ENCODE measurements at places on chromosomes 5 and 9.

GRCh38 chr5:177370488-177371119, 12.9 kb downstream of the RGS14 start:
- peak; percentile 66 for DNase-seq

- no peak for DNase-seq
Observed at GRCh38 chr5:132269635-132270334, 12.3 kb downstream of the PDLIM4 start.

DNA sequence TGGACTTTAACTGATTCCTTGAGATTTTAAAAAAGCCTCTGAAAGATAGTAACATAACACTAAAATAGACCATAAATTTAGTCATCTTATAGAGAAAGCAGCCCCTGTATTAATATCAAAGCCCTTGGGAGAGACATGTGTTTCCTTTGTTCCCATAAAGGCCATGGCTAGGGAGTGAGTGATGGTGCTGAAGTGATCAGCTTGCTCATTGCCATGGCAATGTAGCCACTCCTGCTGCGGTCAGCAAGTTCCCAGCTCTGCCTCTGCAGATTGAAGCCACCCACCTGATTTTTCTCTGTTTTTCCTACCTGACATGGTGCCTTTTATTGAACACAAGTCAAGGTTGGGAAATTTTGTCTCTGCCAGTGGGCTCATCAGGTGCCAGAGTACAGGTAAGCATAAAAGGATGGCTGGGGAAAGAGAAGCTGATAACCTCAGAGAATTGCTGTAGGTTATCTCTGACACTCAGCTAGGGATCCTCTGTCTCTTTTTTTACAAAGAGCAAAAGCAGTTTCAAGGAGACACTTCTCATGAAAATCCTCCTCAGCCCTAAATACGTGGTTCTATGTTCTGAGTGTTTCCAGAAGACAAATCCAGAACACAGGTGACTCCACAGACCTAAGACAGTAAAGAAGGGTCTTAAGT, 296.3 kb upstream of the NMUR2 start:
- no peak for DNase-seq

GRCh38 chr5:152688561-152689249, 283.6 kb upstream of the NMUR2 start:
- DNase-seq, result no peak

DNA sequence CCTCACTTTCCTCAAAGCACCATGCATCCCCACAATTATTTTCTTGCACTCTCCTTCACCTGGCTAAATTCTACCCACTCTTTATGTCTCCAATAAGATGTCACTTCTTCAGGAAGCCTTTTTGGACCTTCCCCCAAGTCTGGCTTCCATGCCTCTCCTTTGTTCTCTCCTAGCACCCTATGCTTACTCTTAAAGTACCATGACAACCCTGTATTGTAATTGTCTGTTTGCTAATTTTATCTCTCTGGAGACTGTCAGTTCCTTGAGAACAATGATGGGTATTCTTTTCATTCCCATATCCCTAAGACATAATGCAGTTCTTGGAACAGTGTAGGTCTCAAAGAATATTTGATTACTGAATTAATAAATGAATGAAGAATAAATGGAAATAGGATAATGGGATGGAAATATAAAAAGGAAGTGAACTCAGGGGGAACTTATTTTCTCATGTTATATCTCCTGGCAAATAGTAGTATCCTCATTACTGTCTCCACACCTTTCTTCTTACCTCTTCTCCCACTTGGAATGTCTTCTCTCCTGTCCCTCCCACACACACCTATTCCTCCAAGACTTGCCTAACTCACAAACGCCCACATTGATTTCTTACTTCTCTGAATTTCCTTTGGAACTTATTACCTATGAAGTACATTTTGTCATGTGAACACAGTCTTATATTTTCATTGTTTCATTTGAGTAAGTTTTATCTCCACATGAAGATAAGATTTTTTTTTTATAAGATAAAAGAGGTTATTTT, 499.1 kb downstream of the NFIB start:
- DNase-seq, result no peak

DNA sequence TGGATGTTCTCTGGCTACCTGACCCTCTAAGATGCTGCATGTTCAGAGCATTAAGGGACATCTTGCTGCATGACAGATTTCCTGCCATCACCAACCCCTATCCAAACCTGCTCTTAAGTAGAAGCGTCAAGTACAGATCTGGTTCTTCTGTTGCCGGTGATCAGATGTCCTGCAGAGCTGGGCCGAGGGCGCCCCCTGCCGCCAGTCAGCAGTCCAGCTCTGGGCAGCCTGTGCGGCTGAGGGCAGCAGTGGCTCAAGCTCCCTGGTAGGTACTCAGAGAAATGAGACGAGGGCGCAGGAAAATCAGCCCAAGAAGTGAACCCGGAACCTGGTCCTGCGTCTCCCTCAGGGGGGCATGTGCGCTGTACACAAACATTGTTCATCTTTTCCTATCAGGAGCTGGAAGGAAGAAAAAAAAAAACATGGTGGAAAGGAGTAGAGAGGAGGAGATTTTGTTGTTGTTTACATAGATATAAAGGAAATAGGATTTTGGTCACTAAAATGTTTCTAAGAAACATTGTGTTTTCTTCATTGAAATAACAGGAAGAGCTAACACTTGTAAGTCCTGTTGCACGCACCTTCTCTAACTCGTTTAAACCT, 95.8 kb downstream of the CFAP90 start:
- DNase-seq, result peak; percentile 56

- DNase-seq, result no peak
Observed at GRCh38 chr5:178538741-178539229, 51.4 kb downstream of the COL23A1 start.

- no peak for DNase-seq
Observed at GRCh38 chr9:110121170-110121569, 86.8 kb downstream of the C9orf152 start.

- DNase-seq, result no peak
Observed at GRCh38 chr5:81908044-81908443, 63.8 kb upstream of the ATG10 start.

- DNase-seq, result no peak
Observed at GRCh38 chr9:121182989-121183388, 18.7 kb downstream of the RAB14 start.

GRCh38 chr9:77853716-77854115, 177.9 kb downstream of the GNAQ start:
- no peak for DNase-seq

GRCh38 chr9:33161589-33162132, 5.5 kb downstream of the B4GALT1 start:
- DNase-seq, result no peak

GRCh38 chr5:59744531-59744992, 149.0 kb downstream of the PDE4D start:
- DNase-seq, result no peak

DNA sequence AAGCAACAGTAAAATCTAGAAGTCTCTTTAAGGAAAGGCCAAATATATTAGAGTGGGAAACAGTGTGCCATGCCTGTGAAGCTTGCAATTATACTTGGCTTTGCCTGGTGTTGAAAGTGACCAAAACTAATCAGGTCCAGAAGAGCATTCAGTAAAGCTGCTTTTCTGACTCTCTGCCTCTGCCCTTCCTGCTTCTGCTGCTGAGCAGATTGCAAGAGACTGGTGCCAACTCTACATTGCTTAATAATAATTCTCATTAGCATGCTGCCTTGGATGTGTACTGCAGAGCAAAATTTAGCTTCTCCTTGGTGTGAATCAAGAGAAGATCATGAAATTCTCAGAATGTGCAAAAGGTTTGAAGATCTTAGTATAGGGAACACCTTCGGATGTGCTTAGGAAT, 120.4 kb upstream of the RFX3 start:
- no peak for DNase-seq

DNA sequence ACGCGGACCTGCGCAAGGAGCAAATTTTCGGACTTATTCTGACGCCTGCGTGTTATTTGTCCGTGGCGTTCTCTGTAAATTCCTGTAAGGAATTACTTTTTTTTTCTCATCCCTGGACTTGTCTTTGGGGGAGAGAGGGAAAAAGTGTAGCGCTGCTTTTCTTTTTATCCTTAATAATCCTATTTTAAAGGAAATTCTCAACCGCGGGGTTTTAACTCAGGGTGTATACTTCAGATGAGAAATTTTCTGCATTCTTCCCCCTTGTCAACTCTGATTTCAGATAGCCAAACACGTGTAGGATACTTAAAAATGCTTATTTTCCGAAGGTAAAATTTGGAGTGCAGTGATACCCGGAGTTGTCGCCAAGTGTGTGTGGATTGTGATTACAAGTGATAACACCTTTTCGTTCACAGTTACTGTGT, 853 bp downstream of the DCP2 start:
- DNase-seq, result no peak

DNA sequence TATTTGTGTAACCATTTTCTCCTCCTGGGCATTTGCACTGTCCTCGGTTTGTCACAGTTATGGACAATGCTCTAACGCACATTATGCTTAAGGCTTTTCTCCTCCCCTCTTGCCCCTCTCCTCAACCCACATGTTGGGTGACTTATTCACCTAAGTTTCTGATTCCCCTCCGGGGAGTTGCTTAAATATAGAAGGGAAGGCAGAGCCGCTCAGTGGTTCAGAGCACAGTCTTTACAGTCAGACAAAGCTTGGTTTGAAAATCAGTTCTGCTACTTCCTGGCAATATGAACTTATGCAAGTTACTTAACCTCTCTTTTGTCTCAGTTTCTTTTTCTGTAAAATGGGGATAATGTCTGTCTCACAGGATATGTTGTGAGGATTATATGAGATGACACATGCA, 41.2 kb upstream of the SPRY4 start:
- no peak for DNase-seq

DNA sequence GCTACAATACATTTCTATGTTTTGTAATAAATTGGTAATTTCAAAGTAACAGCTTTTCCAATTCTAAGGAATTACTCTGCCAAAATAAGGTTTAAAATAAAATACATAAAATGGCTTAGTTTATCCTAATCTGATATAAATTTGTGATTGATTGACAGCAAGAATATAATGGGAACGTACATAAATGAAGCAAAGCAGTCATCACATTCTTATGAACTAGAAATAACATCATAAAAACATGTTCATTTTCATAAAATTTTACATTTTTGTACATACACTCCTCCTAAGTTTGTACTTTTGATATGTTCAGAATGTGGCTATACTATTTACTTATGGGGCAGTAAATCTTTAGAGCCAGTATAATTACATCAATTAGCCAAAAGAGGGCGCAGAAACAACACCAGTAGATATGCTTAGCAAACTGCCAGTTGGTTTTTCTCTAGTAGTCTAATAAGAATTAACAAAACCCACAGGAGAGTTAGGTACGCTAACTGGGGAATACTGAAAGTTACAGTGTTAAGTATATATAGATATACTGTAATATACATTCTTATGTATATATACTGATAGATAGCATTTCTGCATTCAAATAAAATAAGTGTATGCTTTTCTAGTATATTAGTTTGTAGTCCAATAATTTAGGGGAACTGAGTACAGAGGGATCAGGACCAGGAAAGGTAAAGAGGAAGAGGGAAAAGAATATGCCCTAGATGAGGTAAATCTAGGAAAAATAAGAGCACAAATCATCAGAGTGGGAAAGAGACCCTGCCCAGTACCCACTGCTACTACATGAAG, 76.8 kb downstream of the ZDHHC21 start:
- peak; percentile 42 for DNase-seq

DNA sequence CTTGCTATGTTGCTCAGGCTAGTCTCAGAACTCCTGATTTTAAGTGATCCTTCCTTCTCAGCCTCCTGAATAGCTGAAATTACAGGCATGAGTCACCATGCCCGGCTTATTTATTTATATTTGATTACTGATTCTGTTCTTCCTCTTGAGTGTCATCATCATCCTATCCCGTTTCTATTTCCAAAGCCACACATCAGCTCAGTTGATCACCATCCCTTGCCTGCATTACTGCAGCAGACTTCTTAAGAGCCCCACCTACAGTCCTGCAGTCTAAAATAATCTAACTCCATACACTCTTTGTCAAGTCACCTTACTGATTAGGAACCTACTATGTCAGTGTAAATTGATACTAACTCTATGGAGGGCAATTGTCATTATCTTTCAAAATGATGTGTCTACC, 138.9 kb upstream of the RAI14 start:
- DNase-seq, result no peak

DNA sequence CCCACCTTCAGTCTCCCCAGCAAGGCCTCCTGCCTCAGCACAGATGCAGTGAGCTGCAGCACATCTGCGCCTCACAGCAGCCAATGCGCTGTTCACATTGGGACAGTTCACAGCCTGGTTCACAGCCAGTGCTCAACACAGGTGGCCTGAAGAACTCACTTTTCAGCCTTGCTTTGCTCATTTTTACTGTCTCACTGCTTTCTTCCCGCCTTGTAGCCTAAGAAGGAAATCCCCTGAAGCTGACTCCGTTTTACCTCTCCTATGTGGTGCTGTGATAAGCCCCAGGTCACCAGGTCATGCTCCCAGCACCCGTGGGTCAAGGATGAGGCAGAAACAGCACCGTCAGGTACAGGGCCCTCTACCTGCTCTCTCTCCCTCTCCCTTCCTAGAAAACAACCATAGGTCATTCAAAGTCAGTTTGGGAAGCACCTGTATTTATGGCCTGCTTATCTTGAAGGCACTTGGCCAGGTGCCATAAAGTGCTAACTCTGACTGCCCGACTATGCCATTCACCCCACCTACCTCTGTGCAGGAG, 1.1 kb downstream of the GCNT4 start:
- DNase-seq, result no peak

DNA sequence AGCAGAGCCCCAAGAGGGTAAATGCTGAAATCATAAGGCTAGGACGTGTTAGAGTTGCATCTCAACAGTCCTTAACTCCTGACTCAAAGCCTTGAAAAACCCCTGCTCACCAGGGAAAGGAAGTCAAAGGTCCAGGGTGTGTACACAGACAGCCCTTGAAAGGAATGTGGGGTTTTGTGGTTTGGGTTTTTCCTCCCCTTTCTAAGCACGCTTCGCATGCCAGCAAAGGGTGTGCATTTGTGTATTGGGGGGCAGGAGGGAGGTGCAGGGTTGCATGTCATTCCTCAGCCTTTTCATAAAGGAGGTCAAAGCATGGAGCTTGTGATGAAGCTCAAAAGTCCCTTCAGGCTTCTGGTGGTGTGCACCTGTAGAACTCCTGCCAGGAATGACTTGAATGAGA, 17.3 kb upstream of the XPA start:
- no peak for DNase-seq

- DNase-seq, result no peak
Observed at GRCh38 chr9:127561491-127562278, 50.4 kb upstream of the STXBP1 start.

DNA sequence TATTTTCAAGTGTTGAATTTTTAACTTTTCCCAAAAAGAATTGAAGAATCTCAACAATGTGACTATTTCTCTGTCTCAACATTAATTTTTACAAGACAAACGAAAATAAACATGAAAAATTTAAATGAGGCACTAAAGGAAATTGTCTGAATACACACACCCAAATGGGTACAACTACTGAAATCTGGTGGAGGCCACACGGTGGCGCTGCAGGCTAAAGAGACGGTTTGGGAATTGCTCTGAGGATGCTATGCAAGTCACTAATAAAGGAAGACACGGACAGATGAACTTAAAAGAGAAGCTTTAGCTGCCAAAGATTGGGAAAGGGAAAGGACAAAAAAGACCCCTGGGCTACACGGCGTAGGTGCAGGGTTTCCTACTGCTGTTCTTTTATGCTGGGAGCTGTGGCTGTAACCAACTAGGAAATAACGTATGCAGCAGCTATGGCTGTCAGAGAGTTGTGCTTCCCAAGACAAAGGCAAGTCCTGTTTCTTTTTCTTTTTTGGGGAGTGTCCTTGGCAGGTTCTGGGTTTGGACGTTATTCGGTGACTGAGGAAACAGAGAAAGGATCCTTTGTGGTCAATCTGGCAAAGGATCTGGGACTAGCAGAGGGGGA, at the start of gene PCDHB10:
TSS of gene PCDHB10 (plus strand) at position 244 of the 616 bp plus-strand sequence. CDS start at position 444, 200 bp downstream.
- DNase-seq, result peak; percentile 6

- no peak for DNase-seq
Observed at GRCh38 chr9:92290785-92291429, 2.6 kb downstream of the IARS1 start.

- peak; percentile 82 for DNase-seq
Observed at GRCh38 chr5:78985725-78986223, 664 bp upstream of the ARSB start.
